ENCODE measurements at places on chromosomes 4 and X. TPM values are rescaled to one million over a fixed set of nuclear protein-coding genes. Genes with fewer than 3 reads are reported as not detected.

GRCh38 chrX:144896323-144896722 lies 351.0 kb upstream of the SPANXN1 start:
- DNase-seq, result peak; percentile 42

- DNase-seq, result no peak
These were observed 108.4 kb downstream of the PSAPL1 start for GRCh38 chr4:7326306-7326692.

GRCh38 chr4:65437102-65437501 lies 233.2 kb downstream of the EPHA5 start:
- no peak for DNase-seq

GRCh38 chr4:153393397-153393796 lies 48.9 kb downstream of the MND1 start:
- no peak for DNase-seq

Gene ANAPC10
- total RNA-seq, result 18.1 TPM

All from HT-29 (cell line).